ENCODE measurements at places on chromosomes 5 and 9.

DNA sequence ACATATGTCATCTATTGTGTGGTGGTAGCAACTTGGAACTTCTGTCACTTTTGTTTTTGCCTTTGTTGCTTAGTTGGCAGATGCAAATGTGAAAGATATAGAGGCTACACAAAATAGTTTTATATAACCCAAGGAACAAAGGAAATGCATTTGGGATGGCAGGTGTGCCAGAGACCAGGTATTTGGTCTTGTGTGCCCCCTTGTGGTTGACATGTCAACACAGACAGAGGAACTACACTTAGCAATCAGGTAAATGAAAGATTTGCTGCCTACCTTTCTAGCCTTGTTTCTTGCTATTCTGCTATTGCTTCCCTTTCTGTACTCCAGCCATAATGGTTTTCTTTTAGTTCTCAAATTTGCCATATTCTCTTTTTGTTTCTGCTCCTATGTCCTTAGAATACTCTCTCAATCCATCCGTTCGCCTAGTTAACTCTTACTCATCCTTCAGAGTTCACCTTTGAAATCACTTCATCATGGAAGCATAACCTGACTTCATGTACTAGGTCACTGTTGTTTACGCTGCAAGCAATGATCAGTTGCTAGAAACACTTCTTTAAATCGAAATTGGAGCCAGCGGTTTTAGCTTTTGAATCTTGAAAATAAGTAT, 119.5 kb downstream of the TRPM3 start:
- no peak for DNase-seq

- DNase-seq: peak; percentile 78
Observed at GRCh38 chr5:41193456-41194205, 19.7 kb downstream of the C6 start.

DNA sequence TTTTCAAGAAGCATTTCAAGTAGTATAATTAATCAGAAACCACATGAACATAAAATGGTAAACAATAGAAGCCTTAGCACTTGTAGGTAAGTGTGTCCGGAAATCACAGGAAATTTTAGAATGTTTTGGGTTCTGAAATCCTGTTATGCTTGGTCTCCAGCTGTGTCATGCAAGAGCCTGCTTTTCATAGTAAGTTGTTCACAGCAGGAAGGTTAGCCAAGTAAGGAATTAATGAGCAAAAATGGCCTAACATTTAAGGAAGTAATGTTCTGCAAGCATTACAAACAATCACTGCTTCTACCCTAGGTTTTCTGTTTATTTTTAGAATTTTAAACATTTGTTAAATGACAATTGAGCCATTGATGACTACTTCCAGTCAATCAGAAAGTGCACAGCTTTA, 669.5 kb downstream of the SLCO4C1 start:
- no peak for DNase-seq

- no peak for DNase-seq
Observed at GRCh38 chr5:96254980-96255691, 177.9 kb downstream of the PCSK1 start.

GRCh38 chr5:66597183-66597757, 1.1 kb downstream of the MAST4 start:
- peak; percentile 60 for DNase-seq

GRCh38 chr9:124840300-124840833, 12.9 kb upstream of the WDR38 start:
- no peak for DNase-seq

DNA sequence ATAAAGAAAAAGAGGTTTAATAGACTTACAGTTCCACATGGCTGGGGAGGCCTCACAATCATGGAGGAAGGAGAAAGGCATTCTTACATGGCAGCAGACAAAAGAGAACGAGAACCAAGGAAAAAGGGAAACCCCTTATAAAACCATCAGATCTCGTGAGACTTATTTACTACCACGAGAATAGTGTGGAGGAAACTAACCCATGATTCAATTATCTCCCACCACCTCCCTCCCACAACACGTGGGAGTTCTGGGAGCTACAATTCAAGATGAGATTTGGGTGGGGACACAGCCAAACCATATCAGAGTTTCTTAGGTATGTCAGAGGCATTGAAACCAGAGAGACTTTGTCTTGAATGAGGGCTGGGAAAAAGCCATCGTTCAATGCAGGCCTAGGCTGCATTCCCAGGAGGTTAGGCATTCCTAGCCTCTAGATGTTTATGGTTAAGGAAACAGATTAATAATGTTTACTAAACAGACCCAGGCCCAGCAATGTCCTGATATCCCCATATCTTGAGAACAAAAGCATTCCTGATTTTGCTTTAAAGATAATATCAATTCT, 7.5 kb upstream of the PAIP1 start:
- no peak for DNase-seq

DNA sequence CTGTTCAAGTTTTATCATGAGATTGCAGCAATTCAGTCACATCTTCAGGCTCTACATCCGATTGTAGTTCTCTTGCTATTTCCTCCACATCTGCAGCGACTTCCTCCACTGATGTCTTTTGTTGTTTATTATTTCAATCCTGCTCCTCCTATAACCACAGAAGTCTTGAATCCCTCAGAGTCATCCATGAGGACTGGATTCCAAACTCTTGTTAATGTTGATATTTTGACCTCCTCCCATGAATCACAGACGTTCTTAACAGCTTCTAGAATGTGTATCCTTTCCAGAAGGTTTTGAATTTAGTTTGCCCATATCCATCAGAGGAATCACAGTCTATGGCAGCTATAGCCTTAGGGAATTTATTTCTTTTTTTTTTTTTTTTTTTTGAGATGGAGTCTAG, 3.6 kb downstream of the FBXO38 start:
- no peak for DNase-seq

DNA sequence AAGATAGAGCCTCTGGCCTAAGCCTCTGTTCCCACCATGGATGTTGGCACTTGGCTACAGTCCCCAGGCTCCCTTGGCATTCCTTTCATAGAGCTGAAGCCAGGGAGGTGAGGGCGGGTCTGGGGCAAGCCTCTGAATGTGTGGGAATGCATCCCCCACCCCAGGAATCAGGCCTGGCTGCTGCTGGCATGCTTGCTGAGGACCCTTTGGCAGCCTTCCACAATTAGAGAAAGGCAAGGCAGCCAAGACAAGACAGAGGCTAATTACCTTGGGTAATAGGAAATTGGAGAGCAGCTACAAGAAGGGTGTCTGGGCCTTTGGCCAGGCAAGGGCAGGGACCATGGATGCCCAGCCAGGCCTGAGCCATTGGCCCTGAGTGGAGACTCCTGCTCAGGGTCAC, 204.4 kb upstream of the TRIM32 start:
- DNase-seq: no peak

- DNase-seq: no peak
Observed at GRCh38 chr5:175513297-175513696, 34.9 kb downstream of the SFXN1 start.

DNA sequence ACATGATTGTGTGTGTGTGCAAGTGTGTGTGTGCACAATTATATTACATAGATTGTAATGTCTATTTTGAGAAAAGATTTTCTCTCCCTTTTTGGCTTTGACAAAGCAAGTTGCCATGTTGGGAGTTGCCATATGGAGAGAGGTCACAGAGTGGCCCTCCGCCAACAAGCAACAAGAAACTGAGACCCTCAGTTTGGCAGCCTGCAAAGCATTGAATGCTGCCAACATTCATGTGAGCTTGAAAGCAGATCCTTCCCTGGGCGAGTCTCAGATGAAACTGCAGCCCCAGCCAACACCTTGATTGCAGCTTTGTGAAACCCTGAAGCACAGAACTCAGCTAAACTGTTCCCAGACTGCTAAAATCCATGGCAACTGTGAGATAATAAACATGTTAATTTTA, 498.0 kb downstream of the NR2F1-AS1 start:
- DNase-seq: no peak

DNA sequence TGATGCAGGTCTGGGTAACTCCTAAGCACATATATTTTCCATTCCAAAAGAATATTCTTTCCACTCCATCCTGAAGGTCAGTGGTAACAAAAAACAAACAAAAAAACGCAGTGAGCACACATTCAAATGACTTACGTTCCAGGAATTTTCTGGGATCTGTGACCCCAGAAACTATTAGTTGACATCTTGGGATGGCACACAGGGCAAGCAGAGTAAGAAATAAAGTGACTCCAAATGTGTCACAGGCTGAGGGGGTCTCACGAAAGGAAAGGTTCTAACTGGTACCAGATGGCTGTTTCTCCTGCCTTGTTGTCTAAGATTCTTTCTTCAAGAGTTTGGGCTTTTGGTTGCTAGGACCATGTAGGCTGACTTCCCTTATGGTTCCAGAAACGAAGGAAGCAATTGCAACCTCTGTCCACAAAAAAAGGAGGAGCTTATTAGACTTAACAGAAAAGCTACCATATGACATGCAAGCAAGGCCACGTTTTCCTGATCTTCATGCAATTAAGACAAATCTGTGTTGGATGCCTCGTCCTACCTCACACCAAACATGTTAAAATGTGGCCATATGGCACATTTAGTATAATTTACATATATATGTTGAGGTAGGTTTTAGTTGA, 32.7 kb downstream of the PTGS1 start:
- DNase-seq: no peak

GRCh38 chr9:100756217-100756616, 178.3 kb downstream of the CAVIN4 start:
- no peak for DNase-seq

DNA sequence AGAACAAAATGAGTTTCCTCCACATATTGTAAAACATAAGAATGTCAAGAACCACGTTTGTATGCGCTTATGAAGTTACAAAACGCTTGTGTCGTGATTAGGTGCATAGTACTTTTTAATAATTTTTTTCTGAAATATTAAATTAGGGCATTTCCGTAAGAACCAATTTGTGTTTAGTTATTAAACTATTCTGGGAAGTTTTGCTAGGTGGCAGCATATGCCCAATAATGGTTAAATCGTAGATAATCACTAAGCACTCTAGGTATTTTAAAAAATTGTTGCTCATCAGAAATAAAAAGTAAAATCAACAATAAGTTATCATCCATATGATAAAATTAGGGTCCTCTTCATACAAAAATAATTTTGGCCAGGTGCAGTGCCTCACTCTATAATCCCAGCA, 5.4 kb downstream of the SRFBP1 start:
- DNase-seq: no peak

DNA sequence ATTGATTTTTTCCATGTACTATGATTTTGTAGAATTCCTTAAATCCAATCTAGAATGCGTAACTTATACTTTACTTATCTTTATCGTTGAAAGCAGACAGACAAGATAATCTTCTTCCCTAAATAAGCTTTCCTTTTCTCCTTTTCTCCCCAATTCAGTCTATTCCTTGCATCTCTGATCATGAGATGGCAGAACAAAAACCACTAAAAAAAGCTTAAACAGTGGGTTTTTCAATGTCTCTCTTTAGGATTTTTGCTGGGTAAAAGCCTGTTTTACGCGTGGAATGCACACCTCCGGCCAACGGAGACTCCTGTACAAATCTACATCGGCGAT, 755 bp downstream of the CDKN2B start:
- DNase-seq: no peak

GRCh38 chr9:36129139-36129538, 7.4 kb upstream of the GLIPR2 start:
- DNase-seq: no peak

DNA sequence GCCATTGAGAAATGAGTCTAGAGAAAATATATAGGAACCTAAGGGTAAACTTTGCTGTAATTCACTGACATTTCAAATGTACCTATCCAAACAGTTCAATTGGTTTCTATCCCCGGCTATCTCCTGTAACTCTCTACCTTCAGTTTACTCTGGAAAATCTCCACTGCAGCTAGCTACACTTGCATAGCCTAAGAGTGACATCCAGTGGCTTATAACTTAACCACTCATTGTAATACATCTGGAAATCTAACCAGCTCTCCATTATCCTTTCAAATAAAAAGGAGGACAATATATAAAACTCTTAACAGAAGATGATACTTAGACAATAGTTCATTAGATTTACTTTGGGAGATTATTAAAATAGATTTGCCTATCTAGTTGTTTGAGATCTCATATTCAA, 35.3 kb upstream of the SPDL1 start:
- DNase-seq: no peak

DNA sequence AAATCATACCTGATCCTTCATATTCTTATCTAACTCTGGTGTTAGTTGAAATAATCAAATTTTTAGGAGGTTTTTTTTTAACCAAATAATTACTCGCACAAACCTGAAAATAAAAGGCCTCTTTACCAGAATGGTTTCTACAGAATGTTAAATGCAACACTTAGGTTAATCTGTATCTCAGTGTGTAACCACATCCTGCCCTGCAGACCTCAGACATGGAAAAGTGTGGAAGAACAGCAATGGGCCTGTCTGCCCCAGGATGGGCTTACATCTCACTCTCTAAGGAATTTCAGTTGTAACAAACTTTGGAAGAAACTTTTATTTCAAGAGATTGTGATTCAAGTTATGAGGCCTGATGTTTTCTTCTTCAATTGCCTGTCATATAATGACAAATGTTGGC, 32.5 kb upstream of the MIER3 start:
- no peak for DNase-seq

GRCh38 chr5:122751293-122751782, 23.5 kb upstream of the SNX2 start:
- no peak for DNase-seq

DNA sequence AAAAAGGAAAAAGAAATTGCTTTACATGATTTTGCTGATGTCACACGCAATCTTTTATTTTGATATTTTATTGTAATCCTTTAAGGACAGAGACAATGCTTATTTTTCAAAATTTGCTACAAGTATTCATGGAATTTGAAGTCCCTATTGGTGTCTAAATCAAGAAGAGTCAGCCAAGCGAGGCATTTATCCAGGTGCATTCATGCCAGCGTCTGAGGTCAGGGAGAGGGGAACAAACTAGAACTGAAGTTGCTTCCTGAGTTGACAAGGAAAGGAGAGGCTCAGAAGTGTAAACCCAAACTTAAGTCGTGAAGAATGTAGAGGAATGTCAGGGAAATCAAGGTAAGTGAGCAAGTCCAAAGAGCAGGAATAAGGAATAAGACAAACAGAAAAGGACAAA, 83.0 kb upstream of the GNAQ start:
- no peak for DNase-seq

DNA sequence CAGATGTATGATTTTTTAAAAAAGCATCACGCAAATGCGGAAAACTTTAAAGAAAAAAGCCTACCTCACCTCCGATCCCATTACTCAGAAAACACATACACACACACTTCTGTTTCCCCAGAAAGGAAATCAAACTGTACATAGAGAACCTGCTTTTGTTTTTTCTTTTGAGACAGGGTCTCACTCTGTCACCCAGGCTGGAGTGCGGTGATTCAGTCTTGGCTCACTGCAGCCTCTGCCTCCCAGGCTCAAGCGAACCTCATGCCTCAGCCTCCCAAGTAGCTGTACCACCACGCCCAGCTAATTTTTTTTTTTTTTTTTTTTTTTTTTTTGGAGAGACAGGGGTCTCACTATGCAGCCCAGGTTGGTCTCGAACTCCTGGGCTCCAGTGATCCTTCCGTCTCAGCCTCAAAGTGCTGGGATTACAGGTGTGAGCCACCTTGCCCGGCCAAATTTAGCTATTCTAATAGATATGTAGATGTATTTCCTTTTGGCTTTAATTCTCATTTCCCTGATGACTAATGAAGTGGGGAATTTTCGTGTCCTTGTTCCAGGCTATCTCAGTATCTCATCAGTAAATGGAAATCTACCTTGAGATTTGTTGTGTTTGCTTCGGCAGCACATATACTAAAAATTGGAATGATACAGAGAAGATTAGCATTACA, 25.7 kb upstream of the EEIG1 start:
- DNase-seq: no peak

GRCh38 chr9:129801504-129801903, 1.5 kb upstream of the TOR1B start:
- DNase-seq: no peak
